ENCODE measurements at places on chromosomes 2 and 18.

- DNase-seq = no peak
Observed at GRCh38 chr2:16821692-16822091, 156.1 kb upstream of the CYRIA start.

DNA sequence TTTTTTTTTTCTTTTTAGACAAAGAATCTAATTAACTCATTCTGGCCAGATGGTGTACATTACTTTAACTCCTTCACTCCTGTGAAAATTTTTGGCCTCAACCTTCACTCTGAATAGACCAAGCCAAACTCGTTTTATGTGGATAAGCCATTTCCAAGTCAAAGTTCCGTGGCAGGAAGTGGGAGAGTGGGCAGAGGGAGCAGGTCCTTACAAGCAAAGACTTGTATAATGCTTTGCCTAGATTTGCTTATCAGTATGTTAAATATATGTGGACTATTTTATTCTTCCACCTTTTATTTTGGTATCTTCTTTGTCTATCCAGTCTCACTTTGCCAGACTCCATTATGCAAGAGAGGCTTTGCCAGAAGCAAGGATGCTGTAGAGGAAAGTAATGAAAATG is 178.1 kb upstream of the TNP1 start:
- no peak for DNase-seq

DNA sequence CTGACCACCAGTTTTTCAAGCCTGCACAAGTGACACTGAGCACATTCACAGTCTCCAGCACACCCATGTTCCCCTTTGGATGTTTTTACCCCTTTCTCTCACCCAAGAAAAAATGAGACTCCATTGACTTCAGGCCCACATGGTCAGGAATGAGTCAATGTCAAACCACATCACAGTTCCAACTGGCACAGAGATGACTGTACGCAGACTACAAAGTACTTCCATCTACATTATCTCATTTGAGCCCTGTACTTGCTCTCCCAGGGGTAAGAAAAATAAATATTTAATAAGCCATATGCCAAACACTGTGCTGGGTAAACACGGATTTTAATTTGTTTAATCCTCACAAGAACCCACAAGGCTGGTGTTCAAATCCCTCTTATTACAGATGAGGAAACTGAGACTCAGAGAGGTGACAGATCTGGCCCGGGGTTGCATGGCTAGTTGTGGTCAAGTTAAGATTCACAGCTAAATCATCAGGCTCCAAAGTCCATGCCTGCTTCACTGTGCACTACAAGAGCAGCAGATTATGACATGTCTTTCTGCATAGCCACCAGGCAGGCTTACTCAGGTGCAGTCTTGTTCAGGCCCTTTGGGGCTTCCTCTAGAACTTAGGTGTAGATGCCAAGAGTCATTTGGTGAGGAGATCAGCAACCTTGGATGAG is 106.1 kb downstream of the TXNL1 start:
- DNase-seq = no peak

DNA sequence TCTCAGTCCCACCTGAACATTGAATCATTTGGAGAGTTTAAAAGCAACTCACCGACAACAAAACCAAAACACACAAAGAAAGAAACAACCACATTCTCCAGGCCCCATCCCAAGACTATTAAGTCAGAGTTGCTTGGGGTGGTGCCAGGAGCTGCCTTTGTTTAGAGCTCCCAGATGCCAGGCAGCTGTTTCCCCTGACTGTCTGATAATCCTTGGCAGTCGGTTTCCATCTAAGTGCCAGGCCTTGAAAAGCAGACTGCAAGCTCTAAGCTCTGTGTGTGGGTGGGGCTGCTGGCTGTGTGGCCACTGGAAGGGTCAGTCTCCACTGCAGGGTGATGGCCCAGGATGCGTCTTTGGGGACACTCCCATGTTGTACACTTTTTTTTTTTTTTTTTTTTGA is 255.3 kb upstream of the AGAP1 start:
- DNase-seq = peak; percentile 73

DNA sequence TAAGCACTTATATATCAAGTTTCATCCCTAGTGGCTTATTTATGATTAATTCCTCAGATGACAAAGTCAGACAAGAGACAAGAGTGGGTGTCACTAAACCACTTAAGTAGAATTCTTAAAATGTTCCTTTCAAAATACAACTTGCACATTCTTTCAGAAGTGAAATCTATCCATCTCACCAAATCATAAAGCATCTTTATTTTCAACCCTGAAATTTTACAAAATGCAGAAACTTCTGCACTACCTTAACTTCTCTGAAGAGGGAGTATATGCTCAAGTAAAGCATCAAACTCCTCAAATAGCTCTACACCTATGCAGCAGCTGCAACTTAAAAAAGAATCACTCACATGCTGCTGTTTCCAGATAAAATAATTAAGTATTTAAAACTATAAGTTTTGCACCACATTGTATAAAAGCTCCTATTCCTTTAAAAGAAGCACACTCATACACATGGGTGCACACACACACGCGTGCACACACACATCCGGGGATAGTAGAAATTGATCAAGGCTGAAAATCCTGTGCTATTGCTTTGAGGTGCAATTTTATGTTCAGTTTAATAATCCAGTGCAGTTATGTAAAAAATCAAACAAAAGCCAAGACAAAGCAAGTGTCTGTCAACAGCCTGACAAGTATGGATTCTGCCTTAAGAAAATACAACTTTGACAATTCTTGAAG is 244.5 kb downstream of the TCF4 start:
- DNase-seq = no peak

DNA sequence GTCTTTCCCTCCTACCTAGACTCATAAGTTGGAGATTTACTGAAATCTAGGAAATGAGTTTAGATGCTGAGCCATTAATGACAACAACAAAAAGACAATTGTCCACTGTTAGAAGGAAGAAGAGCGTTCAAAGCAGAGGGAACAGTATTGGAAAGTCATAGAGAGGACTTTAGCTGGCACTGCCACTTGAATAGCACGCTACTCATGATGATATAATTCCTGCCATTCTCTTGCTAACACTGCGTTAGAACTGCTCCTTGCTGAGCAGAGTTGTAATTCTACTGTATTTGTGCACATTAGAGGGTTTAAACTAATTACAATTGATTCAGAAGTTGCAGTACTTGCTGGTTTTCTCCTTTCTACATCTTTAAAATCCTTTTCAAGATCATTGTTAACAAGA is 9.0 kb upstream of the AFTPH start:
- no peak for DNase-seq

GRCh38 chr18:9704233-9705118 is 3.6 kb upstream of the RAB31 start:
- no peak for DNase-seq

- no peak for DNase-seq
Observed at GRCh38 chr18:9106800-9107584, 4.5 kb downstream of the NDUFV2 start.

- no peak for DNase-seq
Observed at GRCh38 chr2:105325389-105325963, 4.1 kb downstream of the TGFBRAP1 start.

GRCh38 chr2:45698554-45698953 is 47.1 kb downstream of the PRKCE start:
- no peak for DNase-seq

DNA sequence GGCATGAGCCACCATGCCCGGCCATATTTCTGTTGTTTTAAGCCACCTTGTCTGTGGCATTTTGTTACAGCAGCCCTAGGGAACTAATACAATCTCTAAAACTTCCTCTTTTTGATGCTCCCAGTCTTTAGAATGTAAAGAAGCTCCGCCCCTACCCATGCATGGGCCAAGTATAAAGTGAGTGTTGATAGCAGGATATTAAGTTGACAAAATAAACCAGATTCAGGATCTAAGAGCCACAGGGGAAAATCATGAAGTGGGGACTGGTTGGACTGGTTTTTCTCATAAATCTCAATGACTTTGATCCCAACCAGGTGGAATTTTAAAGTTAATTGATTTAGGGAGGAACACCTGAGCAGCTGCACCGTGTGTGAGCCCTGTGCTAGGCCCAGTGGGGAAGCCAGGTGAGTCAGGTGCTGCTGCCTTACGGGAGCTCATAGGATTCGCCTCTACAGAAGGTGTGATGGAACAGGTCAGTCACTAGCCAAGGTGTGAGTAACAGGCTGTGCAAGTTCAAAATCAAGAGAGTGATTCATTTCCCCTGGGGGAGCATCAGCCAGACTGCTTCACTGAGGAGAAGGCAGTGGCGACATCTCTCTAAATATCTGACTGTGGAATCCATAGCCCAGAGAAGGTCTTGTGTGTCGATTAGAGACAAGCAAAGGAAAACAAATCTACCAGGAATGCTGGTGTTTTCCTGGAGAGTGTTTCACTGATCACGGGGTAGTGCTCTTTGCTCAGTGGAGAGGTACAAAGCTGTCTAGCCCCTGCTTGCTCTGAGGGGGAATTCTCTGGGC is 63.0 kb upstream of the MSH2 start:
- peak; percentile 65 for DNase-seq

DNA sequence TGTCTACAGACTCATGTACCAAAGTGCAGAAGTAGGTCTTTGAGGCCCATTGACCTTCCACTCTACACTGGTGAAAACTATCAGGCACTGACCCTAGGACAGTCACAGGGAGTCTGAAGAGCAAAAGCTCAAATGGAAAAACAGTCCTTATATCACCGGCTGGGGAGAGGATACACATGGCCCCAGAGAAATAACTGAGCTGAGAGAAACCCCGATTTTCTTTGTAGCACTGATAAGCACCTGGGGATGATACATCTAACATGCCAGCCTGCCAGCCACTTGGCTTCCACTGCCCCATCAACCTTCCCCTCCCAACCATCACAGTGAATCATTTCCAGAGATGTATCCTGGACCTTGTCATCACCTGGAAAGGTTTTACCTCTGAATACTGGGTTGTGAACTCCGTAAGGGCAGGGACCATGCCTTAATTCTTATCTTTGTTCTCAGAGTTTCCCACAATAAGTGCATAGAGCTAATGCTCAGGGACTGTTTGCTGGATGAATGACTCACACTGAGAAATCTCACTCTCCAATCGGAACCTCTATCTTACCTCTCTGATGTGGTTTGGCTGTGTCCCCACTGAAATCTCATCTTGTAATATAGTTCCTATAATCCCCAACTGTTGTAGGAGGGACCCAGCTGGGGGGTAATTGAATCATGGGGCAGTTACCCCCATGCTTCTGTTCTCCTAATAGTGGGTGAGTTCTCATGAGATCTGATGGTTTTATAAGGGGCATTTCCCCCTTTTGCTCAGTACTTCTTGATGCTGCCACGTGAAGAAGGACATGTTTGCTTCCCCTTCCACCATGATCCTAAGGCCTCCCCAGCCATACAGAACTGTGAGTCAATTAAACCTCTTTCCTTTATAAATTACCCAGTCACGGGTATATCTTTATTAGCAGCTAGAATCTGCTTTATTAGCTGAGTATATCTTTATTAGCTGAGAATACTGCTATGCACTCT is 37.1 kb downstream of the EVA1A start:
- no peak for DNase-seq

Data from NCI-H2029 treated with DMSO at 0.1 percent for 48 hours (cell line).